ENCODE measurements at places on chromosomes 5 and 9.
A peak's percentile ranks its signal among the peaks of the same experiment; 100 is the strongest.

DNA sequence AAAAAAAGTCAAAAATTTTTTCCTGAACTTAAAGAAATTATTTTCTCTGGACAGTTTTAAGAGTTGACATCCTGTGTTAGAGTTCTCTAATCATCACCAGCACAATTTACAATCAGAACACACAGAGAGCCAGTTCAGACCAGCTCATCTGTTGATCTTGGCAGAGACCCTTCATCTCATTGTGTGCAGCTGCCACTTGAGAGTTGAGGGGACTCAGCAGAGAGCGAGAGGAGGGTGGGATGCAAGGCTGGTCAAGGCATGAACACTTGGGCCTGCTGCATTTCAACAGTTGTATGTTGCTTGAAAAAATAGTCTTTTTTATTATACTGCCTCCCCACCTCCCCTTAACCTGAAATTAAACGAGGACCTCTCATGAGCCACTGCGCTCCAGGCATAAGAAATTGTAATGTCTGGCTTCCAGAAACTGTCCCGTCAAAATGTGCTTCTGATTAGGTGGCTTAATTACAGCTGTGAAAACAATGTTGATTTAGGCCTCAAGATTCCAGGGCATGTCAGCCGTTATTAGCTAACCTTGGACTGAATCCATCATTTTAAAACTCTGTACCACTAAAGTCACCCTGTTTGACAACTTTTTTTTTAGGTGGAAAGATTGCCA lies 383.6 kb downstream of the CCDC171 start:
- no peak for DNase-seq

DNA sequence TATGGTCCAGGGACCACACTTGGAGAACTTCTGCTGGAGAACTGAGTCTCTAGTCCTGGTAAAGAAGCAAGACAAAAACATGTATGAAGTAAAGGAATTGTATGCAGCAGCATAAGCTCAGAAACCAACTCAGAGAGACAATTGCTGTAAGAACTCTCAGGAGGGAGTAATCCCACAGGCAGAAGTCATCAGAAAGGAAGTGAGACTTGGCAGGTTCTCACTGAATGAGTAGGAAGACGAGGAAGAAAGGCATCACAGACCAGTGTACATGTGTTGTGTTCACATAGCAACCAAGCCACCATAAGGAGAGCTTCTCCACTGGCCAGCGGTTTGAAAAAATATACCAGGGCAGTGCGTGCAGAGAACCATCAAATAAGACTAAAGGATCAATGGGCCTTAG lies 57.9 kb upstream of the FST start:
- DNase-seq = no peak

- no peak for DNase-seq
Measured at GRCh38 chr5:145484158-145484557, 351.0 kb downstream of the PRELID2 start.

GRCh38 chr5:100634937-100635534 lies 99.9 kb downstream of the FAM174A start:
- DNase-seq = no peak

GRCh38 chr9:130698514-130698913 lies 4.9 kb downstream of the EXOSC2 start:
- DNase-seq = no peak

DNA sequence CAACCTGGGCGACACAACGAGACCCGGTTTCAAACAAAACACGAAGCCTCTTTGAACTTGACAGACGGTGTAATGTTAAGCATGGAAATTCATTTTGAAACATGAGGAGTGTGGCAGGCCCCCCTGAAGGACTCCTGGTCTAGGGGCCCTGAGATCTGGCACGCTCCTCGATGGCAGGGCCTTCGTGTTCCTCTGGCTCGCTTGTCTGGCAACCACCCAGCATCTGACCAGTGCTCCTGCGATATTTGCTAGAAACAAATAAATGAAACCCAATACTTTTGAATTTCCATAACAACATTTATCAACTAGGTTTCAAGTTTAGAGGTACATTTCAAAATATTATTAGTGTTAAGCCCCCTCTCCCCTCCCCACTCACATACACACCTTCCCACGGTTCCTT lies 193.0 kb downstream of the ERCC6L2 start:
- DNase-seq = no peak

- no peak for DNase-seq
Measured at GRCh38 chr9:136614967-136615623, 47.6 kb upstream of the EGFL7 start.

GRCh38 chr5:127571314-127572131 lies 54.1 kb downstream of the PRRC1 start:
- no peak for DNase-seq

- DNase-seq = peak; percentile 88
Measured at GRCh38 chr5:139543423-139543991, 17.6 kb upstream of the UBE2D2 start.

DNA sequence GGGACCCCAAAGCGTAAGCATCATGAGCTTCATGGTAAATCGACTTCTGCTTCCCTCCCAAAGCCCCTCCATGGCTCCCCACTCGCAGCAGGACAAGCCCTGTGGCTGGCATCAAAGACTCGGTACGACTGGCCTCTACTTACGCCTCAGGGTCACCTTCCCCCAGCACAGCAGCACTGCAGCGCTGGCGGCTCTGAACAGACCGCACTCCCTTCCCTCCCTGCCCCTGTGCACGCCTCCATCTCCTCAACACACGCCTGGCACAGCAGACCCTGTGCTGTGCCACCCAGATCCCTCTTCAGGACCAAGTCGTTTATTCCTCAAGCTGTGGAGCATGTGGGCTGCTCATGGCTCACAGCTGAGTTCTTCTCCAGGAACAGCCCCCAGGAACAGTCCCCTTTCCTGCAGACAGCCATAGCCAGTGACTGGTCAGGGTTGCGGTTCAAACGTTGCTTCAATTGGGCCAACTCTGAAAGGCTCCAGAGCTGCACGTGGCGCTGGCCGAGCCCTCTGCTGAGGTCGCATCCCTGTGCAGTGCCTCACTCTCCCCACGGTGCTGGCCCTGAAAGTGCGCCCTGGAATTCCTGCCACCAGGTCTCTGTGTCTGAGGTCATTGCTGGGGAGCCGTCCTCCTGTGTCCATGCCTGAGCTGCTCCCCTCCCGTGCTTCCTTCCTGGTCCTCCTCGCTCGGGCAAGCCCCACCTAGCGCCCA lies 88.0 kb downstream of the ZNF354C start:
- DNase-seq = no peak

DNA sequence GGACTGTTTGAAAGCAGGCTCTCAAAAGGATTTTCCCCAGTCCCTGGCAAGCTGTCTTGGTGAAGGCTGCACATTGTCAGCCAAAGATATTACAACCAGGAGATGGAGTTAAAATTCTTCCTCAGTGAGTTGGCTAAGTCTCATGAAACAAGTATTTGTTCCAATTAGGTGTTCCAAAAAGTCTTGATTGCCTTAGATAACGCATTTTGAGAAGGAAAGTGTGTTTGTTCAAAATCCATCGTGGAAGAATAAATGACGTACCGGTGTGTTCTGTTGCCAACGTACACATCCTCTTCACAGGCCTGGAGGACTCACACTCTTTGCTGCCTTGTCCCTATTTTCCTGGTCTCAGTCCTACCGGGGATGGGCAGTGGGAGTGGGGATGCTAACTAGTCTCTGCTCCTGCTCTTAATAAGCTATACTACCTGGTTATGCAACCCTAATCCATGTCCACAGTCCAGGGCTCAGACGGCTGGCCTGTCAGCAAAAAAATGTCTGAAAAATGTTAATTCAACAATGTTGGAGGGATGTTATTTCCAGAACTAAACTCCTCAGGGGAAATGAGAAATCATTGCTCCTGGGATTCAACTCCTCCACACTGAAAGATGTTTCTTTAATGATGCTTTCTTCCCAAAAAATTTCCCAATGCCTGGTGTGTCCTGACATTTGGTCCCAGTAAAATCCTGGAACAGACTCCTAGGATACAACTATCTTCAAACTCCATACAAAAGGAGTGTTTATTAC lies 175.3 kb upstream of the KLF9 start:
- DNase-seq = no peak

DNA sequence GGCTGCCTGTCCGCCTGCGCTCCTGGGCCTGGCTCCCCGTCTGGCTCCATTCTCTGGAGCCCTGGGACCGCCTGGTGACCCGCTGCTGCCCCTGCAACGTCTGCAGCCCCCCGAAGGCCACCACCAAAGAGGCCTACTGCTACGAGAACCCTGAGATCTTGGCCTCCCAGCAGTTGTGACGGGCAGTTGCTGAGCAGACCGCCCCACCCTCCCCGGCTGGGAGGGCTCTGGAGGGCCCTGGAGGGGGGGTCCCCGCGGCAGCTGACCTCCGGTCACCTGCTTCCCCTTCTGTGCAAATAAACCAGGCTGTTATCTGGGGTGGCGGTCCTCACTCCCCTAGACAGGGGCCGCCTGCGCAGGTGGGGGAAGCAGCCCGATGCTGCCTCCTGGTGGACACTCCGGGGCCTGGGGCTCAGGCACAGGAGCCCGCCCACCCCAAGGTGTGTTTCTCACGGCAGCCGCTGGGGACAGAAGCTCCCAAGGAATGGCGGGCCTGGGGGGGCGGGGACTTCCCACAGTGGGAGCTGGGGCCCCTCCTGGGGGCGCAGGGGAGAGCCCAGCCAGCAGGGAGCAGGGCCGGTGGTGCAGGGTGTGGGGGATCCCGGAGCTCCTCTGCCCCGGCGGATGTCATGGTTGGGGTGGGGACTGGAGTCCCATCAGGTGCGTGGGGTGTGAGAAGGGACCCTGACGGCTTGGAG lies 4.7 kb upstream of the TUBB4B start:
- peak; percentile 81 for DNase-seq

Data from posterior cingulate gyrus (tissue), 11 donors.